Activated CD4-positive, alpha-beta memory T cell treated with anti-CD3 and anti-CD28 coated beads, Interleukin-2, amount 10 ng/mL, durations not matched to agents 7 days and 5 days (primary cell): ENCODE measurements at places on chromosomes 2 and 18. TPM values are rescaled to one million over a fixed set of nuclear protein-coding genes. Genes with fewer than 3 reads are reported as not detected.

EFHD1 gene
- total RNA-seq, result 2.7 TPM

DNA sequence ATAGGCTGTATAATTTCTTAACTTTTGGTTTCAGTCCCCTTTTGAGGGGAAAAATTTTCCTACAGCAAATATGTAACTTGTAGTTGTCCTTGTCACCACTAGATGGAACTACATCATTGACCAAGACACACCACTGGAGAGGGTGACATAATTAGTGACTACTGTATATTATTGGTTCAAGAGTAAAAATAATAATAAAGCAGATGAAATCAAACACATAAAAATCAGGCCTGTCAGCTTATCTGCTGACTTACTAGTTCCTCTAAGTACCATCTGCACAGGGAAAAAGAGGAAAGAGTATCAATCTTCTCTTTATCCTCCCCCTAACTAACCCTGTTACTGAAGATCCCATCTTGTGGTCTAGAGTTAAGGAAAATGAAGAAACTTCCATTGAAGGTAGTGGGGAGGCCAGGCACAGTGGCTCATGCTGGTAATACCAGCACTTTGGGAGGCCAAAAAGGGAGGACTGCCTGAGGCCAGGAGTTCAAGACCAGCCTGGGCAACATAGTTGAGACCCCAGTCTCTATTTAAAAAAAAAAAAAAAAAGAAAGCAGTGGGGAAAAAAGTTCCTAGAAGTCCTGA is 29.6 kb upstream of the ENOSF1 start:
- H3K27ac ChIP-seq, result no peak overlapping the region
- peaks cover 6% of the 10 kb centered on the region for H3K4me1 ChIP-seq
- no peak overlapping the region for H3K4me3 ChIP-seq
- peaks cover 32% of the 10 kb centered on the region for H3K36me3 ChIP-seq
- DNase-seq, result no peak

DNA sequence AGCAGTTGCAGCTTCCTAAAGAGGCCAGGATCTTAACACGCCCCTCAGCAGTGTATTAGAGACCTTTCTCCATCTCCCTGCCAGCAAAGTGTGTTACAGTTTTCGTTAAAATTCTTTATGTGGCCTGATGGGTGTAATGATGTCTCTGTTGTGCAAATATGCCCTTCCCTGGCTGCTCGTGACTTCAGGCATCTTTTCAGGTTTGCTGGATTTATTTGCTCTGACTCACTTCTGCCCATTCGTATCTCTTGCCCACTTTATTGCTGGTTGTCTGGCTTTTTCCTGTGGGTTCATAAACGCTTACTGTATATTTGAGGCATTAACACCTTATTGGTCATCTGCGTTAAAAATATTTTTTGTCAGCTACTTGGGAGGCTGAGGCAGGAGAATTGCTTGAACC is 134.5 kb downstream of the ASB1 start:
- DNase-seq, result no peak
- no peaks in the 10 kb centered on the region for H3K27me3 ChIP-seq
- no peak overlapping the region for H3K4me3 ChIP-seq
- no peaks in the 10 kb centered on the region for H3K36me3 ChIP-seq
- H3K27ac ChIP-seq, result no peak overlapping the region
- H3K4me1 ChIP-seq, result no peaks in the 10 kb centered on the region

DNA sequence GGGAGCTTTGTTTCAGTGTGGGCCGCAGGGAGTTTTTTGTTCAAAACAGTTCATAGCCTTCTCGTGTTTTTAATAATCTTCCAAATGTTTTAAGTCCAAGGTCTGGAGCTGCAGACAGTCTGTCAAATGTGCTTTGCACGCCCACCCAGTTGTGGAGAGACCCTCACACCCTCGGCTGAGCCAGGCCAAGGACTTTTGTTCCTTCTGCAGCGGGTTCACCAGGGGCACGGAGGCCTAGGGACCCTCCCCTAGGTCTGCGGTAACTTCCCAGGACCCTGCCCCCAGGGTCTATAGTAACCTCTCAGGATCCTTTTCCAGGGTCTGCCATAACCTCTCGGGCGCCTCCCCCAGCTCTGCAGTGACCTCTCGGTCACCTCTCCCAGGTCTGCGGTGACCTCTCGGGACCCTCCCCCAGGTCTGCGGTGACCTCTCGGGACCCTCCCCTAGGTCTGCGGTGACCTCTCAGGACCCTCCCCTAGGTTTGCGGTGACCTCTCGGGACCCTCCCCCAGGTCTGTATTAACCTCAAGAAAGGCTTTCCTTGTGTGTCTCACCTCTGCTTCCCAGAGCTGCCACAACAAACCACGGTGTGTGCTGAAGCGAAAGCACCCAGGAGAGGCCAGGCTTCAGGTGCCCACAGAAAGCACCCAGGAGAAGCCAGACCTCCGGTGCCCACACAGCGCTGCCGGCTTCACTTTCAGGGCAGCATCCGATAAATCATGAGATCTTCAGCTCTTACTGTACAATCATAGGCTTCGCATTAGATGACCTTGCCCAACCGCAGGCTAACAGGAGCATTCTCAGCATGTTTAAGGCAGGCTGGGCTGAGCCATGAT is 301.9 kb upstream of the SALL3 start:
- H3K4me1 ChIP-seq, result no peaks in the 10 kb centered on the region
- H3K4me3 ChIP-seq, result no peak overlapping the region
- H3K27me3 ChIP-seq, result no peaks in the 10 kb centered on the region
- no peak overlapping the region for H3K27ac ChIP-seq
- H3K36me3 ChIP-seq, result no peaks in the 10 kb centered on the region

DNA sequence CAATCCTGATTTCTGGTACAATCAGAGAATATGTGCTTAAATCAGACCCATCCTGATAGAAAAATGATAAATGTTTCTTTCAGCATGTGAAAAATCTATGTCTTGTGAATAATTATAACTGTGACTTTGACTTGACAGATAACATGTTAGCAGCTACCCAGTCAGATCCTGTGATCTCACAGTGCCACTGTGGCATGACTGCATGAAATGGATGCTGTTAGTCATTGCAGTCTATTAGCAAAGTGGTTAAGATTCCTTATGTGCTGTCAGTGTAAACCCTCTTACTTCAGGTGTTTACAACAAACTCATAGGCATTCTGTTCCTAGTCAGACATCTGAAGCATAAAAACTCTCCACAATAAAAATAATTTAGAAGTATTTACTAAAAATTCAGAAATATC is 244.6 kb upstream of the RND3 start:
- no peaks in the 10 kb centered on the region for H3K27me3 ChIP-seq
- no peaks in the 10 kb centered on the region for H3K36me3 ChIP-seq
- DNase-seq, result no peak
- H3K27ac ChIP-seq, result no peak overlapping the region
- H3K4me1 ChIP-seq, result no peaks in the 10 kb centered on the region
